ENCODE measurements at places on chromosomes 16 and 17.

- no peak for DNase-seq
Measured at GRCh38 chr16:15415511-15415985, 18.8 kb upstream of the BMERB1 start.

DNA sequence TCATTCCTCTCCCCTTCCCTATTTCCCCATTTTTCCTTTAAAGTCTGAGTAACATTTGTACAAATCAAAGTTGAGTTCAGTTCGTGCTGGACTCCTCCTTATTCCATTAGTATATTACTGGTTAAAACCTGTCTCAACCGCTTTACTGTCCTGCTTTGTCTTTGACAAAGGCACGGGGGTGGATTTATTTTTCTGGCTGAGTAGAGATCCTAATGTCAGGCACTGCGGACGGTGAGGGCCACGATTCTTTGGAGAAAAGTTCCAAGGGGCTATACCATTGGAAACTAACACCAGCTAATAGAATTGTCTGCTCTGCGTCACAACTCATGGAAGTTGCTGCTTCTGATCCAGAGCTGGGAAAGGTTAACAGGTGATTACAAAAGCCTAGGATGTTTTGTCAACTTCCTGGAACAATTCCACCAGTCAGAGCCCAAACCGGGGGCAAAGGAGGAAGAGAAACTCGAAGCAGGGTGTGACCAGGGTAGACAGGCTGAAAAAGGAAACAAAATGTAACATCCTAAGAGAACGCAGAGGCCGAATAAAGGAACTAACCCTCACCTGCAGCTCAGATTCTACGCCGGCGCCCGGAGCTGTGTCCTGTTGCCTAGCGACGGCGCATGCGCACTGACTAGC lies 12.4 kb downstream of the TAT start:
- DNase-seq: no peak

DNA sequence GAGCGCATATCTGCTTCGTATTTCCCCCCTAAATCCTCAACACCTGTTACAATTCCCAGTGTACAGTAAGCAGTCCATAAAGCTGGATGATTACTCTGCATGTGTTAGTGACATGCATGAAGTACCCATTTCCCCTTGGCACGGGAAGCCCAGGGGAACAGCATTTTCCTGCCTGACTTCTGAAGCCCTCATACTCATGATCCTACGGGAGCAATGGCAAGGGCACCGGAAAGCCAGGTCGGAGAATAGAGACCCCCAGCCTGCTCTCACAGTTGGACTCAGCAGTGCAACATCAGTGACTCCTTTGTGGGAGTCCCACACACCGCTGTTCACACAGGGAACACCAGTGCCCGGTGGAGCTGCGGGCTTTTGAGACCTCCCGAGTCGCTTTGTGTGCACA lies 336.9 kb downstream of the CDH13 start:
- no peak for DNase-seq

DNA sequence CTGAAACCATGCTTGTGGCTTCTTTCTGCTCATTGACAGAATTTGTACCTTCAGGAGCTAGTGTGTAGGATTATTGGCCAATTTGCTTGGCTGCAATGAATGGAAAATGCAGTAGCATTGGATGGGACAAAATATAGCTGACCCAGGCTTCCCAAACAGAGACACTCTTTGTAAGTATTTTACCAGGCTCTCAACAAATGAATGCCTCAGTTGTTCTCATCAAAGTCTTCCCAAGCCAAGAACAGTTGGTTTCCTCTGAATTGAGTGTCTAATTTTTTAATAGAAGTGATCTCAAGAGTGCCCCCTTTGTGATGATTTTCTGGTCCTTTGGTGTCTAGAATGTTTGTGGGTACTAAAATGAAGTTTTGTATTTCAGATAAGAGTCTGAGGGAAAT lies 140.9 kb downstream of the SHISA9 start:
- DNase-seq: no peak

DNA sequence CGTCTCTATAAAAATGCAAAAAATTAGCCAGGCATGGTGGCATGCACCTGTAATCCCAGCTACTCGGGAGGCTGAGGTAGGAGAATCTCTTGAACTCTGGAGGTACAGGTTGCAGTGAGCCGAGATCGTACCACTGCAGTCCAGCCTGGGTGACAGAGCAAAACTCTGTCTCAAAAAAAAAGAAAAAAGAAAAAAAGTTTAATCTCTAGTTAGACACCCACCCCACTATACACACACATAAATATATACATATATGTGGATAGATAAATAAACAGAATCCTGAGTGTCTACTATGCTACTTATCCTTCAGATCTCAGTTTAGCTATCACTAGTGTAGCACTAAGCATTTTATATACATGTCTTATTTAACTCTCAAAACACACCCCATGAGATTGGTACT lies 18.7 kb downstream of the ITGAL start:
- no peak for DNase-seq

DNA sequence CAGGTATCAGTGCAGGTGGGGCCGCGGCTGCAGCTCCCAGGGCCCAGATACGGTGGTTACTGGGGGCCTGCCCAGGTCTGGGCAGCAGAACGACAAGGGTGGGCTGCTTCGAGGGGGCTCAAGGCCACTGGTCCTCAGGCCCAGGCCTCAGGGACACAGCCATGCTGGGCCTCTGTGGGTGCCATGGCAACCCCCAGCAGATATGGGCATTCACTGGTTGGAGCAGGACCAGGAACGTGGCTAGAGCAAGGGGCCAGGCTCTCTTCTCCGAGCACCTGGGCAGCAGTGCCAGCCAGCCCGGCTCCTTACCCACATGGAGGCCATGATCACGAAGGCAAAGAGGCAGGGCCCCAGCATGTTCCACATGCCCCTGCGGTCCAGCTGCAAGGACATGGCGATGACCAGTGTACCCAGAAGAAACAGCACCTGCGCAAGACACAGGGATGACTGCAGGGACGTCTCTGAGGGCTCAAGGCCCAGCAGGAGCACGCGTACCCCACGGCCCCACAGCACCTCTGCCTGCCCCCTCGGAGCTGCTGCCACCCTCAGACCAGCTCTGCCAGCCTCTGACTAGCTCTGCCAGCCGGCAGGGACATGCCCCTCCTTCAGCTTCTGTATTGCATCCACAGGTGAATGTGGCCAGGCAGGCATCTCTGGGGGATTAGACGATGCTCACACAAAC lies 2.1 kb upstream of the MRPL28 start:
- no peak for DNase-seq

- DNase-seq: no peak
Measured at GRCh38 chr16:10253409-10253808, 71.2 kb upstream of the GRIN2A start.

- DNase-seq: no peak
Measured at GRCh38 chr16:7547736-7548135, 215.1 kb downstream of the RBFOX1 start.

DNA sequence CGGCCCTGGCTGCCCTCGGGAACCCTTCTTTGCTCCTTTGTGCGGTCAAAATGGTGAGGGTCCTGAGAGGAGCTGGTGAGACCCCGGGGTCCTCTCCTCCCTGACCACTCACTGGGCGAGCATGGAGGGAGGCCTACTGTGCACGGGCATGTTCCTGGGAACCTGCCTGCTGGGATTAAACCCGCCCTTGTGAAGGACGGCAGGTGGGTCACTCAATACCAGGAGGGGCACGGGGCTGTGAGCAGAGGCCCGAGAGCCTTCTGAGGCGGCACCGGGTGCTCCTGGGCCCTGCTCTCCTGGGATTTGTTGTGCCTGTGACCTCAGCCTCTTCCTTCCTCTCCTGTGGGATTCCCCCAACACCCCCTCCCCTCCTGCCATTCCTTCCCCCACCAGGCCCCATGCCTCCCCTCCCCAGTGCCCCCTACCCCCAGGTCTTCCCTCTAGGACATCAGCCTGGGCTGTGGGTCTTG lies 19.7 kb downstream of the METRNL start:
- DNase-seq: no peak

GRCh38 chr16:53541326-53541725 lies 38.3 kb upstream of the AKTIP start:
- DNase-seq: no peak

- DNase-seq: no peak
Measured at GRCh38 chr17:4861052-4861451, 27.9 kb downstream of the MINK1 start.

GRCh38 chr17:64411999-64412771 lies 21.5 kb upstream of the PECAM1 start:
- DNase-seq: no peak

DNA sequence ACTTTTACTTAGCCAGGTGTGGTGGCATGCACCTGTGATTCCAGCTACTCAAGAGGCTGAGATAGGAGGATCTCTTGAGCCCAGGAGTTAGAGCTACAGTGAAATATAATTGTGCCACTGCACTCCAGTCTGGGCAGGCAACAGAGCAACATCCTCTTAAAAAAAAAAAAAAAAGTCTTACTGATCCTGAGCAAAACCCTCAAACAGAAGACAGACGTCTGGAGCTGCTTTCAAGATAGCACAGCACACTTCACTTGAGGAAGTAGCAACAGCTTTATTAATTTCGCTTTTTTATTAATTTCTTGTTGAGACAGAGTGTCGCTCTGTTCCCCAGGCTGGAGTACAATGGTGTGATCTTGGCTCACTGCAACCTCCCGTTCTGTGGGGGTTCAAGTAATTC lies 10.2 kb upstream of the GGA2 start:
- DNase-seq: no peak

GRCh38 chr16:4414187-4414917 lies 2.0 kb downstream of the CORO7 start:
- DNase-seq: no peak

DNA sequence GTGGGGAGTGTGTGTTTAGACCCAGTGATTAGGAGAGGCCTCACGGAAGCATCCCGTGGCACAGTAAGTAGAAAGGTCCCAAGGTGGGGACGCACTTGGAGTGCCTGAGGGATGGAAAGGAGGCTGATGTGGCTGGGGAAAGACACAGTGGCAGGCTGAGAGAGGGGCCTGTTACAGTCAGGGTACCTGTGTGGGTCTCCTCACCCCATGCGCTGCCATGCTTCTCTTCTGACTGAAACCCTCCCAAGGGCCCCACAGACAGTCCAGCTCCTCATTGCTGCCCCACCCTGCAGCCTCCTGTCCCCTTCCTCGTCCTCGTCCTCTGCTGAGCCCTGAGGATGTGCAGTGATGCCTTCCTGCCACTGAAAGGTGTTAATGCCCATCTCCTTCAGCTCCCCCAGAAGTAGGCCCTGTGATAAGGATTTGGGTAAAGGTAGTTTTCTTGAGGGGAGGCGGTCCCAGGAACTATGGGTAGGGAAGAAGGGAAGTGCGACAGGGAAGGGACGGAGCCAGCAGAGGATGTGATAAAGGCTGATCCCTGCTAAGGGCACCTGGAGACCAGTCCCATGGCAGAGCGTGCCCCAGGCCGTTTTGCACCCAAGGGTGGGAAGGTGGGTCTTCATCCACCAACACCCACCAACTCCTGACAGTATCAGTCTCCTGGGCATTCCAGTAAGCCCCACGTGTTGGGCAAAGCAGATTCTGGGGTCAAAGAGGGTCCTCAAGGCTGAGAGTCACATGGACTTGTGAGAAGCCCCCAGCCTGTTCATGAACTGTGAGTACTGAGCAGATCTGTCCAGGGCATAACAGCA lies 237.2 kb downstream of the GSG1L start:
- DNase-seq: no peak

- no peak for DNase-seq
Measured at GRCh38 chr17:78669975-78670518, 92.9 kb upstream of the DNAH17 start.

DNA sequence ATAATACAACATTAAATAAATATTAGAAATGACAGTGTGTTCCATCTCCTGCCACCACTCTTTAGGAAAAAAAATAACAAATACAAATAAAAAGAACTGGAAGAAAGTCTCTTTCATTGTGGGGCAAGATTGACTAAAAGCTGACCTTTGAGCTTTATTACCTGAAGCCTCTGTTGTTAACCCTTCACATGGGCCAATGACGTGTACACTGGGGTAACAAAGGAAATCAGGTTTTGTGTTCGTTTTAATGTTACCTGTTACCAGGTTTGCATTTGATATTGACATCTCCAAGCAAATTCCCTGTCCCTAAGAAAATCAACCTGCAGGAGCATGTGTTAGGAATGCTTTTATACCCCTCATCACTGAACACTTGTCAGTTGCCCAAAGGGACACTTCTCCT lies 39.0 kb downstream of the NLK start:
- DNase-seq: no peak

DNA sequence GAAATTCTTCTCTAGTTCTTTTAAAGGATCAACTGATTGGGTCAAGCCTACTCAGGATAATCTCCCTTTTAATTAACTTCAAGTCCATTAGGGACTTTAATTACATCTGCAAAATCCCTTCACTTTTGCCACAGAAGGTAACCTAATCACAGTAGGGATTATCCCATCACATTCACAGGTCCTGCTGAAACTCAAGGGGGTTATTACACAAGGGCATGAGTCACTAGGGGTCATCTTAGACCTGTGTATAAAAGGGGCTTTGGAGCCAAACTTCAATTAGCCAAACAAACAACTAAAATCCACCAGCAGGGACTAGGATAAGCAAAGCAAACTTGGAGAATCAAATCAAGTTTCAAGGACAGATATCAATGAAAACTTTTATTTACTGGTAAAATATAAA lies 19.4 kb downstream of the CIAPIN1 start:
- DNase-seq: no peak

- no peak for DNase-seq
Measured at GRCh38 chr16:1832838-1833454, 5.9 kb downstream of the FAHD1 start.

GRCh38 chr17:81494626-81495377 lies 17.8 kb downstream of the ACTG1 start:
- no peak for DNase-seq

- DNase-seq: no peak
Measured at GRCh38 chr17:64345689-64346376, 44.8 kb downstream of the PECAM1 start.

GRCh38 chr16:27511657-27512448 lies 37.9 kb downstream of the GTF3C1 start:
- DNase-seq: no peak

DNA sequence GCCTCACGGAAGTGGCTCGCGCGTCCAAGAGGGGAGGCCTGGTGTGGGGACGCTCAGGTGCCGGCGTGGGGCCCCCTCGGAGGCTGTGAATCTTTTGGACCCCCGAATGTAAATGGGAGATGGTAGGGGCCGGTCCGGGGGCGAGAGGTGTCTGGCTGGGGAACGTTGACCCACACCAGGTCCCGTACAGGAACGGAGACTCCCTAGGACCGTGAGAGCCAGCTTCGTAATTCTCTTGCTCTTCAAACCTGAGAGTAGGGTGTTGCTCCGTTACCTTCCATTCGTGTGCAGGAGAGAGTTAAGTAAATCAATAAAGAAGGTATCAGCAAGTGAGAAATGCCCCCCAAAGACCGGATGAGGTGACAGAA lies 481 bp downstream of the LYRM1 start:
- DNase-seq: no peak

Measured in stimulated activated CD8-positive, alpha-beta memory T cell treated with anti-CD3 and anti-CD28 coated beads, Interleukin-4, amount 100 ng/mL, for 1 hour (primary cell).